ENCODE measurements at places on chromosomes 3 and 15.

- no peak for DNase-seq
These were observed 223.7 kb upstream of the SEMA6D start for GRCh38 chr15:47493357-47494247.

DNA sequence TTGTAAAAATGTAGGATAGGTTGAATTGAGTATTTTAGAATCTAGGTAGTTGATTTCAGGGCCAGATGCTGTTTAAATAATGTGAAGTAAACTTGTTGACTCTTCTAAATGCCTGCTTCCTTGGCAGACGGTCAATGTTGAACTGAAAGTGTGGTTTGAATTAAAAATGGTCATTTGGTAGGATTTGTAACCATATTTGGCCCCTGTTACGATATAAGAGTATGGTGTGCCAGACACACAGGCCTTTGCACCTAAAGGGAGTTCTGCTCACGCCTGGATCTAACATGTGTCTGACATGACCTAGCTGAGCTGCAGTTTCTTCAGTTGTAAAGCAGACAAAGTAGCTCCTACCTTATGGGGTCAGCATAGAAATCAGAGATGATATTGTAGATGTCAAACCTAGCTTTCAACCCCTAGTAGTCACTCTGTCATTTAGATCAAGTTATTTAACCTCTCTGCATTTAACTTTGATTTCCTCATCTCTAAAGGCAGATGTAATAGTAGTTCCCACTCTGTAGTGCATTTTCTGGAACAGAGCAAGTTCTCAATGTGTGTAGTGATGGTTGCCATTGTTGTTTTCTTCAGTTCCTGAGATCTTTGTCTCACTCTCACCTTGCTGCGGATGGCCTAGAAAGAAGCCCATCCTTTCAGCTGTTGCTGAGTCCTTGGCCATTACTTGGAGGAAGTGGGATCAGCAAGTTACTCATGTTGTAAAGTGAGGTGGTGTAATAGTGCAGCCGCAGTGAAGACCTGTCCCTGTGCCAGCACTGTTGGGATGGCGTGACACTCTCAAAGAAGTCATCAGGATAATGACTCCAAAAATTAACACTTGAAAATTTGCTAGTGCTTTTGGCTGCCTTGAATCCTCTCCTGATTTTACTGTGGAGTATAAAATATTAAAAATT lies 90.2 kb downstream of the GHSR start:
- no peak for DNase-seq

GRCh38 chr3:160047876-160048275 lies 59.2 kb downstream of the IL12A start:
- DNase-seq: no peak

DNA sequence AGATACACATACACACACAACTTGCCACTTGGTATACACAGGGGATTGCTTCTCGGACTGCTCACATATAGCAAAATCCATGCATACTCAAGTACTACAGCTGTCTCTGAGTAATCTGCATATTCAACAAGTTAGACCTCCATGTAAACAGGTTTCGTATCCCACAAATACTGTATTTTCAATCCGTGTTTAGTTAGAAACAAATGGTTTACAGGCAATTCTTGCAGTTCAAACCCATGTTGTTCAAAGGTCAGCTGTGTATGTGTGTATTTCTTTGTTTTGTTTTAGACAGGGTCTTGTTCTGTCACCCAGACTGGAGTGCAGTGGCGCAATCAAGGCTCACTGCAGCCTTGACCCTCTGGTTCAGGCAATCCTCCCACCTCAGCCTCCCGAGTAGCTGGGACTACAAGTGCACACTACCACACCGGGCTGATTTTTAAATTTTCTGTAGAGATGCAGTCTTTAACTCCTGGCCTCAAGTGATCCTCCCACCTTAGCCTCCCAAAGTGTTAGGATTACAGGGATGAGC lies 248.8 kb downstream of the PCCB start:
- no peak for DNase-seq

GRCh38 chr3:5123937-5124336 lies 1.8 kb downstream of the ARL8B start:
- no peak for DNase-seq

DNA sequence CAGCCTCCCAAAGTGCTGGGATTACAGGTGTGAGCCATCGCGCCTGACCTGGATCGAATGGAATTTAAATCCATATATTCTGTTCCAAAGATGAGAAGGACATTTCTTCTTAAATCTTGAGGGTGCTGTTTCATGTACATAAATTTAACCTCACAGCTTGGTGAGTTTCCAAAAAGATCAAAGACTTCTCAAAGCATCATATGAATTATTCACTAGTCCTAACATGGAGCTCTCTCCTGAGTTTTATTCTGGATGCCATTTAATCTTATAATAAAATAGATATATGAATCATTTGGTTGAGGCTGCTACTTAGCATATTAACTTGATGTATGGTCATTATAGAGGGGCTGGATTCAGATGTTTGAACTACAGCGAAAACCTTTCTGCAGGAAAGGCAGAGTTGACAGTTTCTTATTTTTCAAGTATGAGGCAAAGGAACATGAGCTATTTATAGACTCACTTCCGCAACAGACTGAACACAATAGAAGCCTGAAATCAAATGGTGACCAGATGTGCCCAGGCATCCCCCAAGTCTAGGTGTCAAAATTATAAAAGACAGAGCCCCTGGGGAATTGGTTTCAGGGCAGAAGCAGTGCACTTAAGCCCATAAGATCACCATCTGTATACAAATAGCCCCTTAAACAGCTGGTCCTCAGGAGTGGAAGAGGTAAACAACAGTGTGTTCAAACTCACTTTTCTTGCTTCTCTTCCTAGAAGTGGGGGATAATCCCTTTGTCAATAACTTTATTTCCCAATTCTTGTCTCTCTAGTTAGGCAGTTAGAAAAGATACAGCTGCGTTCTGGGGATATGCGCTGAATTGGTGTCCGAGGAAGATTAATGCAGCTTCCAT lies 29.7 kb downstream of the STARD9 start:
- DNase-seq: peak; percentile 22

DNA sequence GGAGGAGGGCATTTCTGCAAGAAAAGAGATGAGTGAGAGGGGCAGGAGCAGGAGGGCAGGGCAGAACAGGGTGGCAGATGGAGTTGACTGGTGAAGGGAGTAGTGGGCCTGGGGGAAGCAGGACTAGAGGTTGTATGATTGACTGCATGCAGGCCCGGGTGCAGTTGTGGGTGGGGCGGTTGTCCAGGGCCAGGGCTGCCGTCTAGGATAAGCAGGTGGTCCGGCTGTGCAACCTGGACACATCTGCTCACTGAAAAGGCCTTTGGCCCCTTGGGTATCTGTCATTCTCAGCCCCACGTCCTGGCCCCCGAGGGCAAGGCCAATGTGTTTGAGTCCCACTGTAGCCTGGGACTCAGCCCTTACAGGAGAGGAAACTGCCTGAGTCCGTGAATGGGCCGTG lies 25.4 kb downstream of the ALS2CL start:
- DNase-seq: no peak

DNA sequence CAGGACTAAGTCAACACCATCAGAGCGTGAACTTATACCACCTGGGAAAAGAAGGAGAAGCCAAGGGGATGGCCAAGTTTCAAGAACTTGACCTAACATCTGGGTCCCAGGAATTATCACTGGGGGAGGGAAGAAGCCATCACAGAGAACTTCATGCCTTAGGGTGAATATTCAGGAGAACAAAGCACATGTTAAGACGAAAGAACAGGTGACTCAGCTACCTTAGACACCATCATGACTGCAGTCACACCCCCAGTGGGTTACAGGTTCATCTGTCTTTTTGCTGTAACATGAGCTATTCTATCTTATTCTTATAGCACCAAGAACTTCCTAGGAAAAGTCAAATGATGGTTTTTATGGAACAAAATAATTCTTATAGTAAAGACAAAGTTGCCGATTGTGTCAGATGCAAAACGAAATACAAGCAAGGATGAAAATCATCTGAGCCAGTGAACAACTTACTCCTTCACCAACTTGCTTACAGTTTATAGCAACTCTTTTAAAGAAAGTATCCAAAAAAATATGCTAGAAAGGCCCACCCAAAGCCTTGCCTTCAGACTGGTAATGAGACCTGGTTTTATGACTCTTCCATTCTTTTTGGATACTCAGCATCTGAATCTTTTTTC lies 72.0 kb downstream of the TPRA1 start:
- DNase-seq: no peak

DNA sequence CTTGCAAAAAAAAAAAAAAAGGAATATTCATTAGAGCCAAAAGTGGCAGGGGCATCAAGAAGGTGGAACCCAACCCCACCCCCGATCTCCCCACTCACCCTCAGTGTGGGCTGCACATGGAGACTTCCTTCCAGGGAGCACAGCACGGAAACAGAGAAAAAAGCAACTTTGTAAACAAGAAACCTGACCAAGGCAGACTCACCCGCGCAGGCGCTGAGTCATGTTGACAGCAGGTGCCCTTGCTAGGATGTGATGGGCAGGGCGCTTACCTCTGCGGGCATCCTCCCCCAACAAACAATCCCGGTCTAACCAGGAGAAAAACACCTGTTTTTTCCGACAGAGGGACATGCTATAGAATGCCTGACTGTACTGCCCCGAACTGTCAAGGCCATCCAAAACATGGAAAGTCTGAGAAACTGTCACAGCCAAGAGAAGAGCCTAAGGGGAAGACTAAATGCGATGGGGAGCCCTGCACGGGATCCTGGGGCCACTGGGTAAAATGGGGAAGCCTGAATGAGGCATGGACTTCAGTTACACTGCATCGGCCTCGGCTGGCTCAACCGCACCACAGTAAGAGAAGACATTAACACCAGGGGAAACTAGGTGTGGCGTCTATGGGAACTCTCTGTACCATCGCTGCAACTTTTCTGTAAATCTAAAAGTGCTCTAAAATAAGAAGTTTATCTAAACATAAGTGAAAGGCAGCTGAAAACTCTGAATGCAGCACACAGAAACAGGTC lies 66.7 kb upstream of the GATA2 start:
- DNase-seq: no peak

DNA sequence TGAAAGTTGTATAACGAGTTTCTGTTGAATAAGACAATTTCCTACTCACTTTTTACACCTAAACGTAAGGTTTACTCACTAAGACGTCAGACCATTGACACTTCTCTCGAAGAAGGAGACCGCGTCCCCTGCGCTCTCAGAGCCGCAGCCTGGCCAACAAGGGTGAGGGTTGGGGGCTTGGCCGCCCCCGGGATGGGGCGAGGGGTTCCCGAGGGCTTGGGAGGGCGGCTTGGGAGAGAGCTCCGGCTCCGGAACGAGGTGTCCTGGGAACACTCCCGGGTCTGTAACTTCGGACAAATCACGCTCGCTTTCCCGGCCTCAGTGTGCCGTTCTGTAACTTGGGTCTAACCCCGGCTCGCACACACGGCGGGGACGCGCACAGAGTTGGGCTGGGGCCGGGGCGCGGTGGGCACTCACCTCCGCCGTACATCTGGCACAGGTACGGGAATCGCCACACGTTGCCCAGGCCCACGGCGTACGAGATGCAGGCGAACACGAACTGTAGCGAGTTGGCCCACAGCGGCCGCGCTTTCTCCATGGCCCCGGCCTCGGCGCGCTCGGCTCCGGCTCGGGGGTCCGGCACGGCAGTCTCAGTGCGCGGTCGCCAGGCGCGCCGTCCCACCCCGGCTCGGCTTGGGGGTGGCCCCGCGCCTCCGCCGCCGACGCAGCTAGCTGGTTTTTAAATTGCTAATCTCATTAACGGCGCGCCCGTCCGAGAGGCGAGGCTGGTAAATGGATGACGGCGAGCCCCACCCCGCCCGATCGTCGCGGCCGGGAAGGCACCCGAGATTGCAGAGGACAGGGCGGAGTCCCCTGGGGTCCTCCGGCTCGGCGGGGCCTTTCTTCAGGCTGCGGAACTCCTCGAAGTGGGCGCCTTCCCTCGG lies at the start of gene SLC6A20:
SLC6A20 (minus strand) TSS at position 655 of the 884 bp plus-strand sequence; CDS start at position 538, 117 bp downstream.
- peak; percentile 48 for DNase-seq

GRCh38 chr15:81427176-81427575 lies 53.2 kb upstream of the TMC3 start:
- no peak for DNase-seq

GRCh38 chr3:59968513-59969045 lies 918.8 kb upstream of the CFAP20DC start:
- DNase-seq: no peak

Measured in glutamatergic neuron (in vitro differentiated cells).